AG04450 (cell line): ENCODE measurements at places on chromosomes 16 and 17. TPM values are rescaled to one million over a fixed set of nuclear protein-coding genes. Genes with fewer than 3 reads are reported as not detected.

DNA sequence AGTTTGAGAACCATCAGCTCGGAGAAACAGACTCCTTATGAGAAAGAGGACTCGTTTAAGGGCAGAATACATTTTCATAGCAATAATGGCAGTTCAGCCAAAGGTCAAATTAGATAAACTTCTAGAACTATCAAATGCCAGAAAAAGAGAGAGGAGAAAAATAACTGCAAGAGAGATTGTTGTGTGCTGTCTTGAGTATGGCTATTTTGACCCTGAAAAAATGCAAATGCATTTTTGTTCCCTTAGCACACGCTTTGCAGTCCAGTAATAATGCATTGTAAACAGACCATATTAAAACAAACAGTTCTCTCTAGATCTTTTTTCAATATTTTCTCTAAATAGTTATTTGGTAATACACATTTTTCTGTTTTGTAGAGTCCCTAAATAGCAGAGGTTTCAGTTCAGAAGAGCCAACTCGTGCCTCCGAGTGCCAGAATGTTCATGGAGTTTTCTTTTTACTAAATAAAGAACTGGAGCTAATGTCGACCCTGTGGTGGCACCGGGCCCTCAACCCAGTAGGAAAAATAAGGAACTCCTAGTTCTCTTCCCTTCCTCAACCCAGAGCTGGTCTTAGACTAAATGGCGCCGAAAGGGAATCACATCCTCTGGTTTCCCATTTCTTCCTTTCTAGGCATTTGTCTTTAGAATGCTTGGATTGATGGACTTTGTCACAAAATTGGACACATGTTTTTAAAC, 298.0 kb downstream of the MAP2K4 start:
- DNase-seq = no peak

GRCh38 chr16:2857451-2858244, at the start of gene PRSS22:
TSS of gene PRSS22 (minus strand) at chr16:2858170. CDS start at chr16:2858104, 66 bp downstream.
- DNase-seq = no peak

GRCh38 chr16:11283820-11284248, 2.7 kb upstream of the PRM1 start:
- no peak for DNase-seq

DNA sequence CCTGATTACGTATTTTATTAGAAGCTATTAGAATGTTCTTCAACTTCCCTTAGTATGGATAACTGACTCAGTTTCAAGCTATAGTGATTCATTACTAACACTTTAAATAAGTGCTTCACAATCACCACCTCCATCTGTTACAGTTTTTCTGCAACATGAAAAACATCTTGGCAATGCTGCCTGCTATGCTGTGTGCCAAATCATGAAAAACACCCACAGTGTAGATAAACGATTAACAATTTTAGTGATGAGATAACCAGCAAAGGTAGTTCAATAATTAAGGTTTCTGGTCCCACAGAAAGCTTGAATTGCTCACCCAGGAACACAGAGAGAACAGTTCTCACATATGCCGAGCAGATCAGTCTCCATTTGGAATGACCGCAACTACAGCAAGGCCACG, 51.4 kb upstream of the SLC25A19 start:
- no peak for DNase-seq

DNA sequence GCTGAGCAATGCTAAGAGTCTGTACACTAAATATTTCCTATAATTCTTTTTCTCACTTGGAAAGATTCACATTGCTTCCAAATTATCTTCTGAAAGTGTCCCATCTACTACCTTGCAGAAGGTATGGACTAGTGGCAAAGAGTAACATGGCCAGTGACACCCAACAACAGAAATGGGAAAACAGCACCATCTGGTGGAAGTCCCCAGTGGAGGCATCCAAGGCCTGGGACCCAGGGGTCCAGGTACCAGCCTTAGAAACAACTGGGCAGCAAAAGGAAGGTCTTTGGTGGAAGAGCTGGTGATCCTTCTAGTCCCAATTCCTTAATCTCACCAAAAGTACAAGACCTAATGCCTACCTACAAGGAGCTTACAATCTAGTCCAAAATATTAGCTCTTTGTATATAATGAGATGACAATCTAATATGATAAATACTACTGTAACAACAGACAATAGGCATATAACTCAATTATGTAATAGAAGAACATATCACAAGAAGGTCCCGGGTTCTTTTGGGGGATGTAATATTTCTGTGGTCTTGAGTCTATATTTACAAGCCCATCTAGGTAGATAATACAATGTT, 55.3 kb downstream of the SKAP1 start:
- no peak for DNase-seq

GRCh38 chr17:2214047-2214928, 89.3 kb downstream of the SMG6 start:
- DNase-seq = peak; percentile 73

DNA sequence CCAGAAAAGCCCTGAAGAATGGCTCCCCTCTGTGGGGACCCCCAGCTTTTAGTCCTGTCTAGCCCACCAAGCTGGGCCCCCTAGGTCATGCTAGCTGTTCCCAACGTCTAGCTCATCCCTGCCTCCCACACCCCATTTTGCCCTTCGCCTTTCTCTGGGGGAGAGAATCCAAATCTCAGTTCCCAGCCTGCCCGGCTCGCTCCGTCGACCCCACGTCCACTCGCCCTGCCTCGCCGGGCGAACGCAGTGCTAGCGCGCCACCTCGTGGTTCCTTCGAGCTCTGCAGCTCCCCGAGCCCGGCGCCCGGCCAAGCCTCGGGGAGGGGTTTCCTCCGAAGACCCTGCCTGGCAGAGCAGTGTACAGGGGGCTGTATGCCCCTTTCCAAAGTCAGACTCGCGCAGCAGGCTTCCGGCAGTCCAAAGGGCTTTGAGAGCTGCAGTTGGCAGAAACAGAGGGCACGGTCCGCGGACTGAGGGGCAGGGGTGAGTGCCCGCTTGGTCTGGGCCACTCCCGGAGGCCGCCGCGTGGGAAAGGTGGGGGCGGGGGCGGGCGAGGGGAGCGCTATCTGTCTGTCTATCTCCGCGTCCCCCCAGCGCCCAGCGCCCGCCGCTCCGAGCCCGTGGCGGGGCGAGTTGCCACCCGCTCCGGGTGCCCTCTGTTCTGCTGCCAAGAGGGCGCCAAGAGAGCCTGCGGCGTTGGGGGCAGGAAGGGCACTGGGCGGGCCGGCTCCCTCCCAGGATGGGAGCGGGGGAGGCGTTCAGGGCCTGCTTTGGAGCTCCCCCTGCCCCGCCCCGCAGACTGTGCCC, 1.7 kb upstream of the DLX3 start:
- DNase-seq = no peak

DNA sequence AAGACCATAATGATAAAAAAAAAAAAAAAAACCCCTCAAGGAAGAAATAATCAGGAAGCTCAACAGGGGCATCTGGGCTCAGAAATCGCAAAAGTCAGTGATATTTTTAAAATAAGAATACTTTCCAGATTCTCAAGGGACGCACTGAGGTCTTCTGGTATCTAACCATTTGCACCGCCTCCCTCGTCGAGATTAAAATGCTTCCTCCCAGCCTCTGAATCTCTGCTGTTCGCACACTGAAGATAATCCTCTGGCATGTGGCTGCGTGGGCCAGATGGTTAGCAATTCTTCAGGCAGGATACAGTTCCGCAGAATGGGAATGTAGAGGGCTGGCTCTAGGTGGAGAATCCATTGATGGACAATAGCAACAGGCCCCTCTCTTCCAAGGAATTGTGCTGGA, 211.7 kb upstream of the CDH5 start:
- DNase-seq = no peak

GRCh38 chr16:13378151-13378550, 476.8 kb downstream of the SHISA9 start:
- no peak for DNase-seq

- no peak for DNase-seq
Observed at GRCh38 chr17:12959441-12959840, 58.4 kb downstream of the ELAC2 start.

GRCh38 chr17:81523402-81524038, 4.7 kb upstream of the FSCN2 start:
- DNase-seq = no peak

- DNase-seq = no peak
Observed at GRCh38 chr17:32269377-32269776, 3.7 kb downstream of the RHBDL3 start.

DNA sequence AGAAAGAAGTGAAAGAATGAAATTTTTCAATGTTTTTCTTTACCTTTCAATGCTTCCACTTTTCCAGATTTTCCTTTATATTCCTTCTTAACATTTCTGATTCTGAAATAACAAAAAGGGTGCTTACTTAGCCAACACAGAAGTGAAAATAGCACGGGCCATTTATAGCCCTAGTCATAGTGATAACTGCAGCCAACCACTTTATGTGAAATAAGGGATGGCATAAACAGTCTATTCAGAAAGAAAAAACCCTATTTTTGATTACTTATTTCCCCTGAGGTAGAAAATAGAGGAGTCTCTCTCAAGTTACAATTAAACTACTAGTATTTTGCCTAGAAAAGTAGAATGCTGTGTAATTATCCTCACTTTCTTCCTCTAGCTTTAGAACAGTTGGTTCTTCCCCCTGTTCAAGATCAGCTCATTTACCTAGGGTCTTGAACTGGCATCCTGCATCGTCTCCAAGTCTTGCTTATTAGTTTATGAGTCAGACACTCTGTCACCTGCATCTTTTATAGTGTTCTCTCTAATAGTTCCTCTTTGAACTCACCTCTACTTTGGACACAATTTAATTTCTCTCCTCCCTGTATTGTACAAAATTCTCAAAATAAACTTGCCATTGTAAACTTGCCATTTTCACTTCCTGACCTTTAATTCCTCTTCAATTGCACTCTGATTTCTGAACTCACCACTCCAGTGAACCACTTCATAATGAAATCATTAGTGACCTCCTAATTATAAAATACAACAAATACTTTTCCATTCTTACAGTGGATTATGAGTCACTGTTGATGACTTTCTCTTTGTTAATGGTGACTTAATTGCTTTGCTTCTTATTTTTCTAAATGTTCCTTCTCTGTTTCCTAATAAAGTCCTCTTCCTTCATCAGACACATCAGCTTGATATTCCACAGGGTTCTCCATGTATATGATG, 23.6 kb downstream of the ABCA6 start:
- no peak for DNase-seq

- no peak for DNase-seq
Observed at GRCh38 chr16:70692873-70693671, 7.2 kb upstream of the MTSS2 start.

DNA sequence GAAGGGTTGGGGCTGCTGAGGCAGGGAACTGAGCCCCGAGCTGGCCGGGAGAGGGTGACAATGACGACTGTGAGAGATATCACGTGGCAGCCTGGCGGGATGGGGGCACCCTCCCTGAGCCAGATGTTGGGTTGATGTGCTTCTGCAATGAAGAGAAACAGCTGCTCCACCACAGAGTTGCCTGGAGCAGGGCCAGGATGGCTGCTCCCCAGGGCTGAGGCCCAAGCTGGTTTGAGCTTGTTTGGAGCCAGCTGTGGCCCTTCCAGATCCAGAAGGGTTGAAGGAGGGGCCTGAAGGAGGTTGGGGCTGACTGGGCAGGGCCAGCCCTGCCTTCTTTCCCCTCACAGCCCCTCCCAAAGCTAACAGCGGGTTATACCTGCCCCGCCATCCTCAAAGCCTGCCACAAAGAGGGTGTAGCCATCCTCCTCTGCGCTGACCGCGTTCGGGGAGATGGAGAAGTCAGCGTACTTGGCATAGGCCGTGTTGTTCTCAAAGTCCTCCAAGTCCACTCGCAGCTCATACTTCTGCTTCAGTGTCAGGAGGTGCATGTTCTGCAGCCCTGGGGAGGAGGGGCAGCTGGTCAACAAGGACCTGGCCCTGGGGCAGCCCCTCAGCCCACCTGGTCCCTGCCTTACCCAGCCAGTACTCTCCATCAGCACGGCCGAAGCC, 2.1 kb downstream of the MFAP4 start:
- DNase-seq = peak; percentile 88

GRCh38 chr17:74872313-74873036, at the start of gene FDXR:
TSS of gene FDXR (minus strand) at chr17:74872994. CDS start at chr17:74872944, 50 bp downstream.
- DNase-seq = no peak

OVCA2 gene
- polyA plus RNA-seq = 38.0 and 45.0 TPM in 2 replicates

CA10 gene
- polyA plus RNA-seq = not detected in 2 replicates

ABCA5 gene
- polyA plus RNA-seq = 5.0 and 8.1 TPM in 2 replicates

HBA1 gene
- polyA plus RNA-seq = not detected in 2 replicates

PABPN1L gene
- polyA plus RNA-seq = not detected in 2 replicates

SLC35G6 gene
- polyA plus RNA-seq = not detected in 2 replicates
